ENCODE measurements at places on chromosomes 5 and 9.

- no peak for DNase-seq
Observed at GRCh38 chr9:108396193-108396592, 459.6 kb downstream of the ACTL7B start.

DNA sequence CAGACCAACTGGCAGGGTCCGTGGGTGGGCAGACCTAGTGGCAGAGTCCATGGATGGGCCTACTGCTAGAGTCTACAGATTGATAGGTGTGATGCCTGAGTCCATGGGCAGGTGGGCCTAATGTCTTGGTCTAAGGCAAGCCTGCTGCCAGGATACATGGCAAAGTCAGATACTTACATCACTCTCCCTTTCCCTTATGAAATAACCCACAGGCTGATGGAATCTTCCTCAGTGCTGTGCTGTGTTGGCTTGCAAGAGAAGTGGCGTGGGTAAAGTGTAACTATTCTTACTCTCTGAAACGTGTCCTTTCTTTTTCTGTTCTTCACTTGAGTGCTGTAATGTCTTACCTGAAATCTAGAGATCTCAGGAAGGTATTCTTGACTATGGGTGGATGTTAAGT, 67.3 kb upstream of the ADRB2 start:
- no peak for DNase-seq

DNA sequence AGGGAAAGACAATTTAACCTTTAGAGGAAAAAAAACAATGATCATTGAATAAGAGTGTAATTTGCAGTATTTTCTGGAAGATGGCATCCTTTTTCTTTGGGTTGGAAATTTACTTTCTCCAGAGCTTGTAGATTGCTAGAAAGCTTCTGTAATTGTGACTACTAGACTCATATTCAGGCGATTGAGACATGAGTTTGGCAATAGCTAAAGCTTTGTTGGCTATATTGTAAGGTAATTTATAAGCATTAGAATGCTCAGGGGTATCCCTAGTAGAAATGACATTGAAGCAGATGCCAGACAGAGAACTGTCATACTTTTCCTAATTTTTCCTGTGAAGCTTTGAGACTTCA, 115.3 kb downstream of the UNC13B start:
- no peak for DNase-seq

DNA sequence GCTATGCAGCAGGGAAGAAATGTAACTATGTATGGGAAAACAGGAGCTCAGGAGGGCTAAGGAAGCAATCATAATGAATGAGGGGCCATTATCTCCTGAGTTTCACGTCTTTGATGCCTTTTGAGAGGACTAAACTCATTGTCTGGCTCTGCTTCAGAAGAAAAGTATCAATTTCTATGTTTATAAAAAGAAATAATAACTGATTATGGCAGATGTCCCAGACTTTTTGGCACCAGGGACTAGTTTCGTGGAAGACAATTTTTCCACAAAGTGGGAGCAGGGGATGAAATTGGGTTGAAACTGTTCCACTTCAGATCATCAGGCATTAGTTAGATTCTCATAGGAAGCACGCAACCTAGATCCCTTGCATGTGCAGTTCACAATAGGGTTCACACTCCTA, 8.7 kb upstream of the IL7R start:
- no peak for DNase-seq

DNA sequence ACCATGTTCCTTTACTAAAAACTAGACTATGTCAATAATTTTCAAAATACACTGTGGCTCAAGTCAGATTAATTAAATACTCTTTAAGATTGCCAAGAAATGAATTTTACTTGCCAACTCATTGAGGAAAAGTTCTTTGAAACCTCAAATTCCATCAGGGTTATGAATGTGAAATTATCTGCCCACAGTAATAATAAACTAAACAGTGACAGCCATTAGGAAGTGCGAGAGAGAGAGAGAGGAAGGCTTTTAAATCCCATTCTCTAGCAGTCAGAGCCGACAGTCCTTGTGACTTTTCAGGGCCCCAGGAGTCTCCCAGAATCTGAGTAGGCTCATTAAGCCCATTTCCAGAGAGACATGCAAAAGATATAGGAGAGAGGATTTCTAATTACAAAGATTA, 236.1 kb downstream of the MARCHF11 start:
- DNase-seq: no peak

GRCh38 chr5:172170251-172170701, 17.7 kb downstream of the STK10 start:
- DNase-seq: no peak

DNA sequence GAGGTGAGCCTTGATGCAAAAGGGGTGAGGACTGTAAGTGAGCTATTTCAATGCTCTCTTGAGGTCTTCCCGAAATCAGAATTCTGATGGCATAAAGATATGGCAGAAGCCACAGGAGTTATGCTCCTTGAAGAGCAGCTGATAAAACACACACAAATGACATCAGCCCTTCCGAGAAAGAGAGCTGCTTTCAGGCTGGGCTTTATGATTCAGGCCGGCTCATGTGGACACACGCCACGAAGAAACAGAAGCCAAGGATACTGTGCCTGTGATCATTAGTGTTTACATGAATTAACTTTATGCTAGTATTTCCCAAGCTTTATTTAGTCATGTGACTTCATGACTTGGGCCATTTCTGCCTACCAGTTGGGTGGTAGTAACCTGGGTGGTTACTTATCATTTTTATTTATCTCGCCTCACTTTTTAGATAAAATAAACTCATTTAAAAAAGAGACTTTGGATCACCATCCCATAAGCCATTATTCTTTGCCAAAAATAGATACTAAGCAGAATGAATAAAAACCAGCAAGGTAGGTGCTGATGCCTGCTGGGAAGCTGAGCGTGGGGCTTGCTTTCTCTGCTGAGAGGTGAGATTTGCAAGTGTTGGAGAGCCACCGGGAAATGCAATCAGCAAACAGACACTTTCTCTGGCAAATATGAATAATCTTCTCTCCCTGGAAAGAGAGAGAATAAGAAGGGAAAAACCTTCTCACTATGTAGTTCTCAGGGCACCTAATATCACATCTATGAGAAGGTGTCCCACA, 73.0 kb upstream of the SLC25A51 start:
- no peak for DNase-seq

Data from GM06990 (cell line).